ENCODE measurements at places on chromosomes 7 and 10. TPM values are rescaled to one million over a fixed set of nuclear protein-coding genes. Genes with fewer than 3 reads are reported as not detected.

ASZ1 gene
- total RNA-seq, result not detected

OR2A5 gene
- not detected for total RNA-seq

TRIM4 gene
- 26.5 TPM for total RNA-seq

SLC13A1 gene
- not detected for total RNA-seq

DOCK4 gene
- total RNA-seq, result 9.3 TPM

SCD gene
- total RNA-seq, result 169 TPM

EIF5AL1 gene
- 2.3 TPM for total RNA-seq

SPDYE2 gene
- not detected for total RNA-seq

EIF3B gene
- 298 TPM for total RNA-seq

CLDN4 gene
- 4.8 TPM for total RNA-seq

All from A549 treated with Hydrocortisone at 1 μM for 4 hours (cell line).